ENCODE measurements at places on chromosomes 2 and 18.

- no peak for DNase-seq
Observed at GRCh38 chr2:120239488-120240287, 13.0 kb upstream of the RALB start.

DNA sequence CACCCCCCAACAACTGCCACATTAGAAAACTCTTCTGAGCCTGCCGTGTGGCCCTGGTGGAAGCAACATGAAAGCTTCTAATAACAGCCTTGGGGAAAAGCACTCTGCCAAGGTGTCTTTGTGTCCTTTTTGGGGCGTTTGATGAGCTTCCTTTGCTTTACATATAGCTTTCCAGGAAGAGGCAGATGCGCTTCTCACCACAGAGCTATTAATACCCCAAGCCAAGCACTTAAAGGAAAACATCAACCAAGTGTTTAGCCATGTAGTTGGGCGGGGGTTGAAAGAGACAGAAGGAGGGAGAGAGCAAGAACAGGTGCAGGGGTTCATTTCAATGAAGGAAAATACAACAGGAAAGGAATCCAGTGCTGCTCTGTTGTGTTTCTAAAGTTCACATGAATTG is 176.1 kb downstream of the VAPA start:
- DNase-seq = no peak

DNA sequence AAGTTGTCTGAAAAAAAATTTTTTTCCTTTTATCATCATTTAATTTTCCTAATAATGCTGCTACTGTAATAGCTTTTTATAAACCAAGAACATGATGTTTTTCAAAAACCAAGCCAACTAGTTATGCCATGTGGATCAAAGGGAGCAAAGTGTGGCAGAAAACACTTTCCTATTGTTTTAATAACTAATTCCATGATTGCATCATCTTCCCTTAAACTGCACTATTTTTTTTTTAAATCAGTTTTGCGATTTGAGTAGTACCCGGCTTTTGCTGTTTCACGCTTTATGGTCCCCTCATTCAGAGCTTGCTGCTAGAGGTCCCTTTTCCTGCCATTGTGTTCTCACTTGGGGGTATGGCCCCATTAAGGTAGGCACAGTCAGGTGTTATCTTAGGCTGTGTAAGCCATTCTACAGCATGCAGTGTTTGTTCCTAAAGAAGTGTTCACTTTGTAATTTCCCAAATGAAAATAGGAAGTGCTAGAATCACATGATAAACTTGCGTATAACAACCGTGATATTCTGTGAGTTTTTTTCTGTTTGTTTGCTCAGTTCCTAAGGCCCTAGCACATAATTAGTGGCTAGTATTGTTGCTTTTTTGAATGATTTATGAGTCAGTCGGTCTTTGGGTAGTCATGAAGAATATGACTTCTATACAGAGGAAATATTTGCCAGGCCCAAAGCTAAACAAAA is 225.8 kb downstream of the PTGR3 start:
- no peak for DNase-seq

GRCh38 chr2:216426938-216427337 is 14.7 kb downstream of the SMARCAL1 start:
- no peak for DNase-seq

DNA sequence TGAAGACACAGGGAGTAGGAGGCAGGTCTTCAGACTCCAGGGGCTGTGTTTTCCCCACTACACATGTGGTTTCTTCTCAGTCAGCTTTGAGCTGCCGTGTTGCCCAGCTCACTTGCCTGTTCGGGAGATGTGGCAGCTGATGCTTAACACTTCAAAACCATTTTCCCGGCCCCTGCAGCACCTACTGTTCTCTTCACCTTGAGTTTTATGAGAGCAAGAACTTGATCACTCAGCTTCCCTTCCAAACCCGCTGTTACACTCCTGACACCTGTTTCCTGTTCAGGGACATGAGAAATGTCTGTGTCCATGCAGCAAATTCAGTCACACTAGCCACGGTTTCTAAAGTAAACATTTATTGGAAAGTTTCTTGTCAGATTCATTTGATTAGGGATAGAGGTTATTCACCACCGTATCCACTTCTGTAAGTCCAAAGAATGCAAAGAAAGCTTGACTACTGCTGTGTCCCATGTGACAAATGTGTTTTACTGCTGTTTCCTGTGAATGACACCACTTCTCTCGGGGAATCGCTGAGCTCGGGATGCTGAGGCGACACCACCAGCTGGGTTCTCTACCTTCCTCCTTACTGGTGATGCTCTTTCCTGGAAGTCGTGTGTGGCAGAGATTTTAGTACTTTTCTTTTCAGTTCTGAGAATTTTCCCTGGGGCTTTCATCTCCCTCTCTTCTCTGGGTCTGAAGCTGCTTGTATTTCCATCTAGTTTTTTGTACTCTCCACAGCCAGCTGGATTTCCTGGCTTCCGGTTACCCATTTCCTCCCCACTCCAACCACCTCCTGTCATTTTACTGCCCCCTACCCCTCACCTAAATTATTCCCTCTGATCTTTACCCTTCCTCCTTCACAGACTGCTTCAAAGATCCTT is 91.7 kb downstream of the KLF7 start:
- DNase-seq = no peak

- no peak for DNase-seq
Observed at GRCh38 chr2:11710210-11710609, 36.2 kb upstream of the LPIN1 start.

GRCh38 chr2:215740071-215740470 is 273.3 kb downstream of the MREG start:
- no peak for DNase-seq

- DNase-seq = no peak
Observed at GRCh38 chr2:11535899-11536344, 2.1 kb downstream of the GREB1 start.

GRCh38 chr2:163884416-163884815 is 148.6 kb upstream of the FIGN start:
- no peak for DNase-seq

DNA sequence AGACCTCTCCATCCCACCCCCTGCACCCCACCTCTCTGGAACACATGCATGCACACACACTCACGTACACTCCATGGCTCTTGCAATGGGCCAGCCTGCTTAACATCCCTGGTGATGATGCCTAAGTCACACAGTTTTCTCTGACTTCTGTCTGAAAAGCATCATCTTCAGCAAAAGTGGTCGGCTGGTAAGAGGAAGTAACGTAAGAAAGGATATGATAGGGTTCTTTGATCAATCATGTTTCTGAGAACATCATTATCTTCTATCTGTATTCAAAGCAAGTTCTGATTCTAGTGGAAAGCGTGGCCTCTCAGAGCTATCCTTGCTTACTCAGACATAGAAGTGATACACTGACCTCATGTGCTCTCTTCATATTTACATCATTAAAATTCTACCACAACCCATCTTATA is 11.4 kb upstream of the NDUFV2 start:
- no peak for DNase-seq

- no peak for DNase-seq
Observed at GRCh38 chr2:233974530-233975071, 57.4 kb downstream of the TRPM8 start.

DNA sequence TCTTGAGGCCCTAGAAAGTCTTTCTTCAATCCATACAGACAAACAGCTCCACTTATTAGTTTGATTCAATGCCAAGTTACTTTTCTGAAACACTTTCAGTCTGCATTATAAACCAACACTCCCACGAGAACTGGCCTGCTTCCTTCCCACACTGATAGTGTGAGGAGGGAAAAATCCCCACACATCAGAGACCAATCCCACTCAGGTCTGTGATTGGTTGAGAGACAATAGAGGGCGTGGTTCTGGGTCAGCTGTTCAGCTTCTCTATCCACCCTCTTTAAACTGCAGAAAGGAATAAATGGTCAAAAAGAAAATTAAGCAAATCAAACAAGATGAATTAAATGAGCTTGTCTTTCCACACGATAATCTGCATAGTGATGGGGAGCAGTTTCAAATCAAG is 152.5 kb downstream of the NRP2 start:
- DNase-seq = no peak

GRCh38 chr2:182280118-182280517 is 146.7 kb downstream of the PDE1A start:
- DNase-seq = no peak

- no peak for DNase-seq
Observed at GRCh38 chr2:139825726-139826125, 1045.5 kb upstream of the NXPH2 start.

DNA sequence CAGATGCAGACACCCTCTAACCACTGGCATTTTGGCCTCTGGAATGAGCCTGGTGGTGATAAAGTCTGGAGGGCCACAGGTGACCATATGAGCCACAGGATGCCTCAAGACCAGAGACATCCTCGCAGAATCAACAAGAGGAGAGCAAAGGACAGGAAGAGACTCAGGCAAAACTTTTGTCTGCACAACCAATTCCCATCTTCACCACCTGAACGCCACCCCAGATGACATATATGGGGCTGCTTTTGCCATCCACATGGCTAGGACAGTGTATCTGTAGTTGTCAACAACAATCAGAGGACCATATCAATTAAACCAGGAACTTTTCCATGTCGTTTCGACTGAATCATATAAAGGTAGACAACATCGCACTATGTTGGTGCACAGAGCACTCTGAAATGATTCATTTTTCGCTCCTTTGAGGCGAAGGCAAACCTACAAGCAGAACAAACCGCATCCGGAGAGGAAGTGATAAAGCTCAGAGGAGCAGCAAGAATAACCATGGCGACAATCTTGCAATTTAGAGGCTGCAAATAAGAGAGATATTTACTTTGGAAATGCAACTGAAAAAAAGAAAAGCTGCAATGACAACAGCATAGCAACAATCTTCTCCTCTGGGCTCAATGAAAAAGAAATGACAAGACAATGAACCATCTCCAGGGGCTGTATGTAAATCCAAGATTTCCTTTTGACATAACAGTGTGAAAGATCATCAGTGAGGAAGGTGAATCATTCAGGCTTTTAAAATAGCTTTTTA is 204.5 kb downstream of the ARL4C start:
- DNase-seq = peak; percentile 45

DNA sequence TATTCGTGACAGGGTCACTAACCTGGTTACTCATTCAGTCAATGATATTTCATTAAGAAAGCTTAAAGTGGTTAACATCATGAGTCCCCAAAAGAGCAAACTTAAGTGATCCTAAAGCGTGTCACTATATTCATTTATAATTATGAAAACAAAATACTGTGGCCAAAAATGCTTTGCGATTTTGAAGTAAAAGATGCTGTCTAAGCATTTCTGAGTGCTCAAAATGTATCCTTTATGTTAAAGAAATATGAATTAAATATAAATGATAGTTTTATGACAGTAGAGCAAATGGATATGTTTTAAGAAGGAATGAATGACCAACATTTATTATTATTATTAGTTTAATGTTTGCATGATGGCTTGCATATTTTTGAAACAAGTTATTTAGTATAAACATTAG is 72.6 kb upstream of the CDC42EP3 start:
- DNase-seq = no peak

GRCh38 chr2:12167525-12168317 is 421.3 kb downstream of the LPIN1 start:
- DNase-seq = no peak

- DNase-seq = no peak
Observed at GRCh38 chr2:102494570-102494969, 21.5 kb downstream of the SLC9A4 start.

DNA sequence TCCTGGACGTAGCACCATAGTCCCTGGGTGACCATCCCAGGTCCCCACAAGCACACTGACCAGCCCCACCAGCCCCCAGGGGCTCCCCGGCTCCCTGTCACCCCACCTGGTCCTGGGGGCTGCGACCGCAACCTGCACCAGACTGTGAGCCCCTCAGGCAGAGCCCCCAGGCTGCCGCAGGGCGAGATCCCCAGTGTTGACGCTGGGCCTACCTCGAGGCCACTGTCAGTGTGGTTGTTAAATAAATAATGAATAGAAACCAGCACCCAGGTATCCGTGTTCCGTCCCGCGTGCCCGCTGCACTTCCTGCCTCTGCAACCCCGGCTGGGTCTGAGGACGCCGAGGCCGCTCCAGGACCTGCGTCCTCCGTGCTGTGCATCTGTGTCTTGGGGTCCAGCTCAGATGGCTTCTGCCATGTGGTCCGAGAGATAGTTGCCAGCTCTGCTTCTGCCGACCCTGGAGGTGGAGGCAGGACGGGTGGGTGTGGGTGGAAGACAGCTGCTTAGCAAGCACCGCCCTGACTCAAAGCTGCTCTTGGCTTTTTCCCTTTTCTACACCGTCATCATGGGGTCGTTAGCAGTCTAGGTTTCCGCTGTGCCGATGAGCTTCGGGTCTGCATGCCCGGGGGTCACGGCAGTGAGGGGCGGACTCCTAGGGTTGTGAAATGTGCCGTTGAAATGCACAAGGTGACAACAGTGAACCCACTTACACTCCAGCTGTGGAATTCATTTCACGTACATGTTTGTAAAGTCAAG is 74.2 kb downstream of the NFATC1 start:
- no peak for DNase-seq

DNA sequence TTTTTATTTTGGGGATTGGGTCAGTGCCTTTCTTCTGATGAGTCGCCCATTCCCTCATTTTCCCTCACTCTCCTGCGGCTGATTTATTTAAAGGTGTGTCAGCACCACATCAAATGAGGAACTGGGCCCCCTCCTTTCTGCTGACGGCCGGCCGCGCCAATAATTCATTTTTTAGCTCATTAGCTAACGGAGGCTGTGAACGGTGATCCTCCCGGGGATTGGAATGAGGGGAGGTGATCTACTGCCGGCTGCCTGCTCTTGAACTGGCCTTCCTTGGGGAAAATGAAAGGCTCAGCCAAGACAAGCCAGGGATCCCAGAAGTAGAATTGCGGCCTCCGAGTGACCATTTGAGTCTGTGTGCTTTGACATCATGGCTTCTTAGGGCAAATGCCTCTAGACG is 54.2 kb downstream of the GBX2 start:
- no peak for DNase-seq

GRCh38 chr2:152470861-152471854 is 136.2 kb downstream of the FMNL2 start:
- no peak for DNase-seq

GRCh38 chr2:203808046-203808750 is 59.4 kb upstream of the CTLA4 start:
- no peak for DNase-seq

- no peak for DNase-seq
Observed at GRCh38 chr2:112812318-112813267, 24.0 kb downstream of the IL1B start.

DNA sequence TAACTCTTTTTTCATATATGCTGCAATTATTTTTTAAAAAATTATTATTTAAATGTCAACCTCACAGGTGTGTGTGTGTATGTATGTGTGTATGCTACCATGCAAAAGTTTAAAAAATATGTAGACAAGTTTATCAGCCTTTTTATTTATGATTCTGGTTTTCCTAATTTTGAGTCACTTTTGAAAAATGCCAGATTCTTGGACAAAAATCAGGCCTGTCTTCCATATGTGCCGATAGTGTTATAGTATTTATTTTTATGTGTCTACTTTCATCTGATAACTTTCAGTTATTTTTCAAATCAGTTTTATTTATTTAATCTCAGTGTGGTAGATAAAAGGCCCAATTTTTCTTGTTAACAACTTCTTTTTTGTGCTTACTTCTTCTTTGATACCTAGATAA is 176.2 kb downstream of the RDH14 start:
- DNase-seq = no peak
